ENCODE measurements at places on chromosomes 5 and 9. TPM values are rescaled to one million over a fixed set of nuclear protein-coding genes. Genes with fewer than 3 reads are reported as not detected.

- no peak for DNase-seq
Measured at GRCh38 chr9:23496489-23497136, 329.4 kb downstream of the ELAVL2 start.

Gene CNTNAP3
- total RNA-seq, result 9.9 TPM

- peak; percentile 13 for DNase-seq
Measured at GRCh38 chr9:129555512-129556215, 65.2 kb downstream of the C9orf50 start.

DNA sequence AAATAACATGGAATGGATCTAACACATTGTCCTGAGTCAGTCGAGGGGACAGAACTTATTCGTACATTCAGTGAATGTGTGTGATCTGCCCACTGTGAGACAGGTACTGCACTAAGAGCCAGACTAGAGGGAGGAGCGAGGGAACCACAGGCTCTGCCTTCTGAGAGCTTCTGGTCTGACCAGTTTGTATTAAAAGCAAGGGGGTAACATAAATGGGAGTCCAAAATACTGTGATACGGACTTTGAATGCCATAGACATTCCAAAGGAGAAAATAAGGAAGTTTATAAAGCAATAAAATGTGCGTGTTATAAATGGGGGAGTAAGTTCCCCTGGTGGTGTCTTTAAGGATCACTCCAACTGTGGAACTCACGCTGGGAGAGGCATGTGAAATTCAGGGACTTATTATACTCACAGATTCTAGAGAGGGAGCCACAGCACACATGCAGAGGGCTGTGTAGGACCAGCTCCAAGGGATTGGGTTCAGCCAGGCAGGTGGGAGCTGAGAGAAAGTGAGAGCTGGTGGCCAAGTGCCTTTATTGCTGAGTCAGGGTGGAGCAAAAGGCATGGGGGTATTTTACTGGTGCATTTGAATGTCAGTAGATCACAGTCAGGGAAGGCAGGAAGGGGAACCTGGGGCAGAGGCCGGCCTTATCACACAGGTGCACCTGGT is 186.5 kb upstream of the WWC1 start:
- DNase-seq, result no peak

- DNase-seq, result no peak
Measured at GRCh38 chr5:179609834-179610108, 13.7 kb downstream of the HNRNPH1 start.

Gene PTPRD
- 21.5 TPM for total RNA-seq

Gene GTF2H2C
- 61.4 TPM for total RNA-seq

- DNase-seq, result no peak
Measured at GRCh38 chr5:158354958-158355357, 496.0 kb upstream of the CLINT1 start.

- no peak for DNase-seq
Measured at GRCh38 chr5:137263371-137264005, 235.6 kb downstream of the SPOCK1 start.

DNA sequence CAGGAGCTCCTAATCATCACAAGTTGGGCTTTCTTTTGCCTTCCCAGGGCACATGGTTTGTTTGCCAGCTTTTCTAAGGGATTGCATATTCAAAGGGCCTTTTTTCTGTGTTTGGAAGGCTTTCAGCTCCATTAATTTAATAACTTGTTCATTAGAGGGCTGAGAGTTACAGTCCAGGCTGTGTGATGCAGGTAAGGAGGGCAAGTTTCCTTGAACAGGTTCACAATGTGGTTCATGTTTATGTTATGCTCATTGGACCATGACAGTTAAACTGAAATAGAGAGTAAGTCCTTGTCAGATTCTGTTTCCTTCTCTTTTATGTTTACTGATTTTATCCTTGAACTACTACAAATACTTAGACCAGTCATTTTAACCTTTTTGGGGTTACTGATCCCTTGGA is 174.4 kb downstream of the MARCHF11 start:
- no peak for DNase-seq

GRCh38 chr9:133944746-133945135 is 47.4 kb downstream of the VAV2 start:
- DNase-seq, result no peak

DNA sequence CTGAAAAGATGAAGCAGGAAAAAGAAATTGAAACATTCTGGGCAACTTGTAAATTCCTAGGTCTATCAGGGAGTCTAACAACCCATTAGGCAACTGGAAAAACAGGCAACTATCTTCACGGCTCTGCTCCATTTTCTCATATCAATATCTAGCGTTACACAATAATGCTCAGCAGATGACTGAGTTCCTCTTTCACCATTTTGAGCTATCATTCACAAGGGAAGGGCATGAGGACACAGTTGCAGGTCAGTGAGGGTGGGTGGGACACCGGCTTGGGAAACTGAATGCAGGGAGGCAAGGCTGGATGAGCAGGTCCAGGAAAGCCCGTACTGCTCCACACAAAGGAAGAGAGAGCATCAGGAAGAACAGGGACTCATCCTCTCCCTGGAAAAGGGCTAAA is 67.0 kb downstream of the FRMD3 start:
- no peak for DNase-seq

Gene LRRC19
- total RNA-seq, result not detected

Measured in H7 (cell line).